ENCODE measurements at places on chromosomes 6 and 20. TPM values are rescaled to one million over a fixed set of nuclear protein-coding genes. Genes with fewer than 3 reads are reported as not detected.

GRCh38 chr6:166553563-166554271 is 32.8 kb downstream of the RAMACL start:
- H3K4me3 ChIP-seq = no peak overlapping the region
- peaks cover 44% of the 10 kb centered on the region for H3K4me1 ChIP-seq
- H3K36me3 ChIP-seq = no peaks in the 10 kb centered on the region
- DNase-seq = peak; percentile 82

DNA sequence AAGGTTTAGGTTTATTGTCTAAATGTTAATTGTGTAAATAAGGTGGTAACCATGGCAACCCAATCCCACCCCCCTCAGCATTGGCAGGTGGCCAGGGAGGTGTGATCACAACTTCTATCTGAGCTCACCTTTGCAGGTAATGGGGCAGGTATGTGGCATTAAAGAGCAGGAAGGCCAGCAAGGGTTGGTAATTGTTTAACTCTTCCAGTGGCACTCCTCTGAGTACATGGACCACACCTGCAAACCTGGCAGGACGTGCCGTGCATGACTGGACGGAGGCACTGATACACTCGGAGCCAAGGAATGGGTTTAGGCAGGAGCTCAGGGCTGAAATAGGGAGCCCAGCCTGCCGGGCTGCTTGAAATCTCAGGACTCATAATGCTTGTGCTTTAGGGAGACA is 107.0 kb upstream of the BMP2 start:
- no peaks in the 10 kb centered on the region for H3K4me1 ChIP-seq
- no peaks in the 10 kb centered on the region for H3K36me3 ChIP-seq
- no peak for DNase-seq
- H3K4me3 ChIP-seq = no peak overlapping the region
- H3K27me3 ChIP-seq = no peaks in the 10 kb centered on the region
- no peak overlapping the region for H3K27ac ChIP-seq

DNA sequence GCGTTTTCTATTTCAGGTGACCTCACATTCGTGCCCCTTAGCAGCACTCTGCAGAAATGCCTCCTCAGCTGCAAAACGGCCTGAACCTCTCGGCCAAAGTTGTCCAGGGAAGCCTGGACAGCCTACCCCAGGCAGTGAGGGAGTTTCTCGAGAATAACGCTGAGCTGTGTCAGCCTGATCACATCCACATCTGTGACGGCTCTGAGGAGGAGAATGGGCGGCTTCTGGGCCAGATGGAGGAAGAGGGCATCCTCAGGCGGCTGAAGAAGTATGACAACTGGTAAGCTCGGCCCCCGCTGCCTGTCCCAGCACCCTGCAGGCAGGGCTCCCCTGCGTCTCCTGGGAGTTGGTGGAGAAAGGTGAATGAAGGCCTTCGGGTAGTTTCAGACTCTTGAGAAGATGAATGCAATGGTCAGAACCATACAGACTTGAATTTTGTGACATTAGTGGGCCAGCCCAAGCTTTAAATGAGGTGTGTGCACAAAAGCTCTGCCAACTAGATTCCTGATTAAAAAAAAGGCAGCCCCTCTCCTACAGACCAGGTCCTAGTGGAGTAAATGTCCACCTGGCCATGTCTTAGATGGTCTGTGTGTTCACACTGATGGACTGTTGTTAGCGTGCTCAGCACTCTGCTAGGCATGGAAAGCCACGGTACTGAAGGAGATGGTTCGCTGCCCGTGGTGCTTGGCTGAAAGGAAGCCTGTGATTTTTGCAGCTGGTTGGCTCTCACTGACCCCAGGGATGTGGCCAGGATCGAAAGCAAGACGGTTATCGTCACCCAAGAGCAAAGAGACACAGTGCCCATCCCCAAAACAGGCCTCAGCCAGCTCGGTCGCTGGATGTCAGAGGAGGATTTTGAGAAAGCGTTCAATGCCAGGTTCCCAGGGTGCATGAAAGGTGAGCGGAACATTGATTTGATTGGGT is 708 bp downstream of the PCK1 start:
- H3K36me3 ChIP-seq = no peaks in the 10 kb centered on the region
- H3K4me3 ChIP-seq = no peak overlapping the region
- peaks cover 25% of the 10 kb centered on the region for H3K27me3 ChIP-seq
- H3K4me1 ChIP-seq = no peaks in the 10 kb centered on the region
- H3K27ac ChIP-seq = no peak overlapping the region

DNA sequence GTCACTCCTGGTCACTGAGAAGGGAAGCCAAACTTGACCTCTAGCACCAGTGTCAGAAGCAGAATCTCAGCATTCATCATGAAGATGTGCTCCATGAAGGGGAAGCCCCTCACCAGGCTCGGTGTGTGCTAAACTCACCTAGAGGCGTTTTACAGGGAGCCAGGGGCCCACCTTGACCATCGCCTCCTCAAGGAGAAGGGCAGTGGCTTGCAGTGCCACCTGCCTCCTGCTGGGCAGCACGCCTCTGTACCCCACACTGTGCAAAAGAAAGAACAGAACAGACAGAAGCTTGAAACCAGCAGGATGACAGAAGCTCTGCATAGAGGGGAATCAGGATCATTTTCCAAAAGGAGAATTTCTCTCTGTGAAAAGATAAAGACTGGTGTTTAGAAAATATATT is 39.7 kb downstream of the NOX3 start:
- H3K27ac ChIP-seq = no peak overlapping the region
- DNase-seq = no peak
- no peak overlapping the region for H3K4me3 ChIP-seq
- H3K27me3 ChIP-seq = no peaks in the 10 kb centered on the region
- no peaks in the 10 kb centered on the region for H3K36me3 ChIP-seq

DNA sequence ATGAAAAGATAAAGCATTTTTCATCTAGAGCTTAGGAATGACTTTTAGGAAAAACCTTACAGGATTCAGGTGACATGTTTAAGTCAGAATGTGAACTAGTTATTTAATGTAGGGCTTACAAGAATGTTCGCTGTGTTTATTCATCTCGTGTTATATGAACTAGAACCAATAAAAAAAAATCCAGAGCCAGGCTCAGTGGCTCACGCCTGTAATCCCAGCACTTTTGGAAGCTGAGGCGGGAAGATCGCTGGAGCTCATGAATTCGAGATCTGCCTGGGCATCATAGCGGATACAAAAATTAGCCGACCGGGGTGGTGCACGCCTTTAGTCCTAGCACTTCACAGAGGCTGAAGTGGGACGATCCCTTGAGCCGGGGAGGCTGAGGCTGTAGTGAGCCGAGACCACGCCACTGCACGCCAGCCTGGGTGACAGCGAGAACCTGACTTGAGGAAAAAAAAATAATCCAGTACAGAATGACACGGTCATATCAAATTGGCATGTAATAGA is 46.3 kb downstream of the OR2B2 start:
- peak overlapping the region; percentile 75 for H3K4me3 ChIP-seq
- H3K4me1 ChIP-seq = peaks cover 20% of the 10 kb centered on the region
- peak overlapping the region; percentile 77 for H3K27ac ChIP-seq

DNA sequence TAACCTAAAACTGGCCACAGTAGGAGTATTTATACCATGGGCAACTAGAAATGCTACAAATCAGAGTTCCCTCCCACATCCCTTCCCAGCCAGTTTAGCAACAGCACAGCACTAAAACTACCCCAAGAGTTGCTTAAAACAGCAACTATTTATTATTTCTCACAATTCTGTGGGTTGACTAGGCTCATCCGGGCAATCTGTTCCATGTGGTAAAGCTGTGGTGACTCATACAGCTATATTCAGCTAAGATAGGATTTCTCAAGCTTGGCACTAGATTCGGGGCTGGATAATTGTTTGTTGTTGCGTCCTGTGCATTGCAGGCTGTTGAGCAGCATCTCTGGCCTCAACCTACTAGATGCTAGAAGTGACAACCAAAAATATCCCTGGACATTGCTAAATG is 8.6 kb upstream of the HECA start:
- no peaks in the 10 kb centered on the region for H3K36me3 ChIP-seq
- H3K4me3 ChIP-seq = no peak overlapping the region
- peaks cover 11% of the 10 kb centered on the region for H3K4me1 ChIP-seq
- no peak overlapping the region for H3K27ac ChIP-seq
- no peaks in the 10 kb centered on the region for H3K27me3 ChIP-seq

DNA sequence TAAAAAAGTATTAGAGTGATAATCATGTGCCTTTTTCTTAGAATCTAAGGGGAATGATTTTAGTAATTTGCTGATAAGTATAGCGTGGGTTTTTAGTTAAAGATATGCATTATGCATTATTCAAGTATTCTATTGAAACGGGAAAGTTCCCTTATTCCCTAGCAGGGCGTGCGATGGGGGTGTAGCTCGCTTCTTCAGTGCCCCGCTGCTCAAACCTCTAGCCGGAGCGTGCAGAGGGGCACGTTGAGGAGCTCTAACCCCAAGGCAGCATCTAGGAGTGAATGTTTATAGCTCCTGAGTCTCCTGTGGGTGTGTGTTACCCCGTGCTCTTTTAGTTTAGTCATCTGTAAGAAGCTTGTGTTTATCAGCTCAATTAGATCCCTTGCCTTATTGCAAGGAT is 1339.5 kb upstream of the MAP3K7 start:
- H3K27me3 ChIP-seq = no peaks in the 10 kb centered on the region
- H3K4me3 ChIP-seq = no peak overlapping the region
- no peaks in the 10 kb centered on the region for H3K4me1 ChIP-seq
- no peak overlapping the region for H3K27ac ChIP-seq

Gene SPATS1
- total RNA-seq = not detected

Gene KLHDC3
- total RNA-seq = 69.6 TPM

Gene CST2
- 1.7 TPM for total RNA-seq

Gene CASS4
- total RNA-seq = 2.3 TPM

Gene ROS1
- total RNA-seq = not detected

Gene HSPA1A
- 52.7 TPM for total RNA-seq
